SK-N-SH treated with all-trans-retinoic acid at 6 μM for 48 hours (cell line): ENCODE measurements at places on chromosomes 6 and 20.

DNA sequence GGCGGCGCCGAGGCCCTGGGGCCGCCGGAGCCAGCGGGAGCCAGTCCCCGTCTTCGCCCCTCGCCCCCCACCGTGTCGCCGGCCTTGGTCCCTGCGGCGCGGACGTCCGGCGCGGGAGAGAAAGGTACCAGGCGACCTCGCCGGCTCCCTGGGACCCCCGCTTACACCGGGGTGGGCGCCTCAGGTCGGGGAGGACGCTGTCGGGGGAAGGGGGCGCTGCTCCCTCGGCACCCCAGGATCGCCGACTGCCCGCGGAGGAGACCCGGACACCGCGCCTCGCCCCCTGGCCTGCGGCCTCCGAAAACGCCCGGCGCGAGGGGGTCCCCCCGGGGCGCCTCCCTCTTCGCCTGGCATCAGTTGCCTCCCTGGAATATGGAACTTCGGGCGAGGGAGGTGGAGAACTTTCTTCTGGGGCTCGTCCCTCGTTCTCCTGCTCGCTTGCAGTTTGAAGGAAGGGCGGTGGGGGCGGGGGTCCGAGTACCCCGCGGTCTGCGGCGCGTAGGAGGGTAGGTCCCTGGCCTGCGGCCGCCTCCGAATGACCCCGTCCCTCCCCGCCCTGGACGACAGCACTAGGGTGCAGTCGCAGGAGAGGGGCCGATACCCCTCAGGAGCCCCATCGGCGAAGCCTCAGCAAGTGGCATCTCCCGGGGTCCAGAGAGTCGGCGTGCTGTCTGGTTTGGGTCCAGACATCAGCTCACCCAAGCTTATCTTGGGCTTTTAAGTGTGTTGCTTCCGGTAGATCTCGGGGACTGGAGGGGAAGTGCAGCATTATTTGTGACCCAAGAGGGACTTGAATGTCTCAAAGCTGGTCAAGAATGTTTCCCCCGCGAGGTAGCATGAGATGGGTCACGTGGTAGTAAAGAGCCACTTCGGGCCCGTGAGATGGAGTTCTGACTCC is 549 bp downstream of the ANKRD6 start:
- peak; percentile 17 for ATAC-seq

DNA sequence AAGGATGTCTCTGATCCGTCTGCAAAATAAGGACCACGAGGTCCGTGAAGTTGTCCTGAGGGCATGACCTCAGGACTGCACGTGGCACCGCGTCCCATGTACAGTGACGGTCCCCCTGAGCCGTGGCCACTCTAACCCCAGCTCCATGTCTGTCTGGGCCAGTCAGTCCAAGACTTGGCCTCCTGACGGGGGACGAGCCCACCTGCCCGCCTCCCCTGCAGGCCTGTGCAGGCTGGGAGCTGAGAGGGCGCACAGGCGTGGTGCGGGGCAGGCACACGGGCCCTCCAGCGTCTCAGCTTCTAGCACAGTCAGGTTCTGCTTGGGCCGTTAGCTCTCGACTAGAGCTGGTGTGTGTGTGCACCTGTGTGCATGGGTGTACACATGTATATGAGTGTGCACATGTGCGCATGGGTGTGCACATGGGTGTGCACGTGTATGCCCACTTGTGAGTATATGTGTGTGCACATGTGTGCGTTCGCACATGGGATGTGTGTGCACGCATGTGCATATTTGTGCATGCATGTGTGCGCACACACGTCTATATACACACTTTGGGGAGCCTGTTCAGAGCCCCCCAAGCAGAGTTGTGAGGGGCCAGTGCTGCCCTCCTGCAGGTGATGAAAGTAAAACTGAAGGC is 307.0 kb downstream of the TAF4 start:
- no peak for ATAC-seq

DNA sequence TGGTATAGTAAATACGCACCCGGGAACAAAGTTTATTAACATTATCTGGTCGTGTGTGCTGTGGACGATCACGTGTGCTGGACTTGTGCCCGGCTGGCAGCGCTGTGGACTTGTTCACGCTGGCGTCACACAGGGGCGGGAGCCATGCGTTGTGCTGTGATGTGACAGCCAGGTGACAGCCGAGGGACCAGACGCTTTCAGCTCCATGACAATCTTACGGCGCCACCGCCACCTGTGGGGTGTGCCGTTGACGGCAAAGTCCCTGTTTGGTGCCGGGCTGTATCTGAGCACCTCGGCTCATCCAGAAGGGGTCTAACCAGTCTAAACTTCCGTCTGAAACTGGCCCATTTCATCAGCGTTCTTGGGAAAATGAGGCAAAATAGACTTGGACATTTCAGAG is 25.2 kb downstream of the DLL1 start:
- ATAC-seq: no peak

GRCh38 chr6:28326371-28326948 is 9.5 kb downstream of the ZSCAN31 start:
- ATAC-seq: no peak

- ATAC-seq: no peak
Observed at GRCh38 chr6:12185081-12185673, 105.0 kb upstream of the EDN1 start.

GRCh38 chr6:33998660-33999059 is 147.2 kb downstream of the GRM4 start:
- ATAC-seq: no peak

DNA sequence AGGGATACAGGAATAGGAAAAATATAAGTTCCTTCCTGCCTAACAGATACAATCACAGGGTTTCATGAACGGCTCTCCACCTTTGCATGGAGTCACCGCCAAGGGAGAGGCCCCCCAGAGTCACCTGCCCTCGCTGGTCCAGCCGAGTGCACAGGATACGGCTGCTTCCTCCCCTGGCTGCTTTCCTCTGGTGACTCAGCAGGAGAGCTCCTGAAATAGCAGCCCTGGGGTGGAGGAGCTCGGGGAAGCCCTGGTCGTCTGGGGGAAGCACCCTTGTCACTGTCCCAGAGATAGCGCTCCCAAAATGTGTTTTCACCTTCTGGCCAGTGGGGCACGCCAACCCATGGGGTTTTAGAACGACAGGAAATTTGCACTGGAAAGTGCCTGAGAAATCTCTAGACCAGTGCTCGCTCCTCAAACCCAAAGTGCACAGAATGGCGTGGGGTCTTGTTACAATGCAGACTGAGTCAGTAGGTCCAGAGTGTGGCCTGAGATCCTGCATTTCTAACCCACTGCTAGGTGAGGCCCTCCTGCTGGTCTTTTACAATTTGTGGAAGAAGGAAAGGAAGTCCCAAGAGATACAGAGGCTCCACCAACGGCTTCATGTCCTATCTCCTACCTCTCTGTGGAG is 35.9 kb upstream of the FAM50B start:
- peak; percentile 81 for ATAC-seq

DNA sequence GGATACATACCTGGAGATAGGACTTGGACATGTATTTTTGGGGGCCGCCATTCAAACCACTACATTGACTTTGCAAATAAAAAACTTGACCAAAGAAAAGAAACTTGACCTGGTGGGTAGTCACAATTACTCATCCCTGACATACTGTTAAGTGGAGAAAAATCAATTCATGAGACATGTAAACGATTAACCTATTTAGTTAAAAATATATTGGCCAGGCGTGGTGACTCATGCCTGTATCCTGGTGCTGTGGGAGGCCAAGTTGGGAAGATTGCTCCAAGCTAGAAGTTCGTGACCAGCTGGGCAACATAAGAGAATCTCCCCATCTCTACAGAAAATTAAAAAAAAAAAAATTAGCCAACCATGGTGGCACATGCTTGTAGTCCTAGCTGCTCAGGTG is 2.5 kb upstream of the SRSF12 start:
- no peak for ATAC-seq

- peak; percentile 12 for ATAC-seq
Observed at GRCh38 chr6:148747145-148747470, 278 bp downstream of the UST start.

GRCh38 chr6:84756466-84756865 is 7.9 kb downstream of the TBX18 start:
- ATAC-seq: peak; percentile 42

DNA sequence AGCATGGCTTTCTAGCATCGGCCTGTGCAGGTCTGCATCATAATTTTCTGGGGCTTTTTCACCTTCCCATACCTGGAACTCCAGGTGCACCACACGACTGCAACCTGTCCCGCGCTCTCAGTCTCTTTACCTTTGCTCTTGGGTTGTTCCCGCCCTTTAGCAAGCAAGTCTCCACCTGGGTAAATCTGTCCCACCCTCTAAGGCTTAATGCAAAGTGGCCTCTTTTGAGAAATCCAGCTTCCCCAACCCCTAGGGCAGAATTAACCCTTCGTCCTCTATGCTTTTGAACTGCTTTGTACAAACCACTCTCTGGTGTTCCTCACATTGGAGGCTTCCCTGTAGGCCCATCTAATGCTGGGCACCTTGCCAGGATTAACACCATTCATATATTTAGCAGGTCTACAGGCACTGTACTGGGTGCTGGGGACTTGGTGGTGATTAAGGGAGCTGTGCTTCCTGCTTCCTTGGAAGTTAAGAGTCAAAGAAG is 2.8 kb downstream of the ITPR3 start:
- ATAC-seq: no peak

- peak; percentile 16 for ATAC-seq
Observed at GRCh38 chr20:62120990-62121775, 1.1 kb upstream of the LSM14B start.
